Fibroblast of the conjunctiva (primary cell): ENCODE measurements at places on chromosomes 3 and 15.
A peak's percentile ranks its signal among the peaks of the same experiment; 100 is the strongest.

- DNase-seq, result peak; percentile 27
Observed at GRCh38 chr3:63228677-63229076, 49.4 kb upstream of the SYNPR start.

- no peak for DNase-seq
Observed at GRCh38 chr3:46269556-46269955, 27.3 kb downstream of the CCR3 start.

DNA sequence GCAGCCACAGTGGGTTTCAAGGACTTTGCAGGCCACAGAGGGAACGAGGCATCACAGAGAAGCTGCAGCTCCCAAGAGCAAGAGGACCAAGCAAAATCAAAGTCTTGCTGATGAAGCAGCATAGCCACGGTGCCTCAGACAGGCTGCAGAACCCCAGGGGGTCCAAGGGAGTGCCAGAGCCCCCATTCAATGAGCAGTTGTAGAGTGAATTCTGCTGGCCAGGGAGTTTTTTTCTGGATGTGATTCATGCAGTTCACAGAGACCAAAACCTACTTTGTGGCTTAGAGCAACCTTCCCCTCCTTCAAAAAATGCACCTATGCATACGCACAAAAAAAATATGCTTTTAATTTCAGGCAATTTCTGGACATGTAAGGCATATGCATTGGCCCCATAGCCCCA, 409.0 kb downstream of the VPS13C start:
- no peak for DNase-seq

DNA sequence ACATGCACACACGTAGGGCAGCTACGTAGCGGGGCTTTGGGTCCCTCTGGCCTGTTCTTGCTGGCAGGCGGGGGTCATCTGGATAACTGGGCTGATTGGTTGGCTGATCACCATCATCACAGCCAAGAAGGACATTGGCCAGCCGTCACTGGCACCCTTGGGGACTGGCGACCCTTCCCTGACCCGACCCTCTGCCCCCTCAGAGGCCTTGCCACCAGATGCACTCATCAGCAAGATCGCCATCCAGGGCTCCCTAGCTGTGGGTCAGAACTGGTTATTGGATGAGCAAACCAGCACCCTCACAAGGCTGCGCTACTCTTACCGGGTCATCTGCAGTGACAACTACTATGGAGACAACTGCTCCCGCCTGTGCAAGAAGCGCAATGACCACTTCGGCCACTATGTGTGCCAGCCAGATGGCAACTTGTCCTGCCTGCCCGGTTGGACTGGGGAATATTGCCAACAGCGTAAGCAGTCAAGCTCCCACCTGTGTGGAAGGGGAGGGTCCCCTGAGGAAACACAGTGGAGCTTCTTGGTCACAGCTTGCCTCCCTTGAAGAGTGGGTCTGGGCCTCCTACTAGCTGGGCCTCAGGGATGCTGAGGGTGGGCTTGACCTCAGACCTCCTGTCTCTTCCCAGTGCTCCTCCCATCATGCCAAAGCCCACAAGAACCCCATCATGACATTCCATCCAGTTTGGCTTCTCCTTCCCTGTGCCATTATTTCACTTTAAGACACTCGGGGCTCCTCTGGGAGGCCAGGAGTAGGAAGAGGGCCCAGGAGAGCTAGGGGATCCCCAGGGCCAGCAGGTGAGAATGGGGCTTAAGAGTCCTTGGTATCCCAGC, 2.4 kb downstream of the DLL4 start:
- DNase-seq, result no peak

GRCh38 chr3:185479373-185479945, 19.4 kb downstream of the TMEM41A start:
- no peak for DNase-seq

DNA sequence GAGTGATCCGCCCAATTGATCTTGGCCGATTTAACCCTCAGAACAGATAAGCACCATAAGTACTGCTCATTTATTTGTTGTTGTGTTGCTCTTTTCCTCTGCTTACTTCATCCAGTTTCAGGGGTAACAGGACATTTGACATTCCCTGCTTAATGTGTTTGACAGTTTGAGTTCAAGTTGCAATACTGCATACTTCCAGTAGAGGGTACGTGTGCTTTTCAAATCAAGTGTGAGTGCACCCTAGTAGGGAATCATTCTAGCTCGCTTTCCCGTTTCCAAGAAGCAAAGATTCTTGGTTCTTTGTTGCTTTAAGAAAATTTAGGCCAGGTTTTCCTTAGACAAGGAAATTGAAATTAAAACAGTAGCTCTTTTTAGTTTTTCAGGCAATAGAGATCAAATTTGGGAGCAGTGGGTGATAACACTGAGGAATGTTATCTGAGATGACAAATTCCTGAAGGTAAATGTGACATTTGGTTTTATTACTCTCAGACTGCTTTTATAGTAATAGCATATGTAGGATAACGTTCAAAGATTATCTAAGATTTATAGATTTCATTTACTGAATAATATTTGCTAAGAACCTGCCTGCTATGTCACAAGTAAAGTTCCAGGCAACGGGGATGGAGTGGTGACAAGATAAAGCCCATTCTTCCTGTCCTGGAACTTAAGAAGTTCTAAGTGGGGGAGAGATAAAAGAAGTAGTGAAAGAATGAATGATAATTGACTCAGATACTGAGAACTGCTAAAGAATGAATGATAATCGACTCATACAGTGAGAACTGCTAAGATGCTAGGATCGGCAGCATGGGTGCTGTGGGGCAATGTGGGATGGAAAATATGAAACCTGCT, 73.3 kb downstream of the SYNPR start:
- DNase-seq, result peak; percentile 57

DNA sequence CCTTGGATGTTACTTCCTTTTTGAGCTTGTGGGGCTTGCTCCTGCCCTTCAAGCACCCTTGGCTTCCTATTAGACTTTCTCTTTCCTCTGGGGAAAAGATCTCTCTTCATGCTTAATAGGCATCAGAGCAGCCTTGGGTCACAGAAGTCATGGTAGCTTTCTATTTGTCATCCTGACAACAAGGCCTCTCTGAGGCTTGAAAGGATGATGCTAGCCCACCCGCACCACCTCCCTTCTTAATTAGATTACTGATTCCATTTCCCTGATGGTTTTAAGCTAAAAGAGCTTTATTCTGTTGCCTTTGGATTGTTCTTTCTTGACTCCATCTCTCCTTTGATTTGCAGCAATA, 435.5 kb upstream of the TPM1 start:
- DNase-seq, result no peak

- DNase-seq, result no peak
Observed at GRCh38 chr3:171157980-171158379, 131.5 kb upstream of the SLC2A2 start.

DNA sequence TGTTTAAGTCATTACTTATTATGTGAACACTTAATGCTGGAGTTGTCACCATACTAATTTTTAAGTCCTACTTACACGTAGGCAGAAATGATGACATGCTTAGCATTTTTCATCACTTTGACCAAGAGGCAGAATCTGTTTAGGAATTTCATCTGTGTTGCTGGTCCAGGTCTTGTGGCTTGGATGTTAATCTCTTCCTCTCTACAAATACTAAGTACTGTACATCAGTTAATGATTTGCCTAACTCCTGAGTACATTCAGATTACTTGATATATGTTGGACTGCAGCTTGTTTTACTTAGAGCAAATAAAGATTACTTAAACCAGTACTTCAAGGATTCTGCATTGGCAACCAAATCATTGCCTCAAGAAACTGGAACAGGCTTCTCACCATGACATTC, 8.6 kb downstream of the SNRK start:
- DNase-seq, result no peak

- DNase-seq, result peak; percentile 87
Observed at GRCh38 chr3:158792709-158793108, 9.1 kb upstream of the MFSD1 start.

DNA sequence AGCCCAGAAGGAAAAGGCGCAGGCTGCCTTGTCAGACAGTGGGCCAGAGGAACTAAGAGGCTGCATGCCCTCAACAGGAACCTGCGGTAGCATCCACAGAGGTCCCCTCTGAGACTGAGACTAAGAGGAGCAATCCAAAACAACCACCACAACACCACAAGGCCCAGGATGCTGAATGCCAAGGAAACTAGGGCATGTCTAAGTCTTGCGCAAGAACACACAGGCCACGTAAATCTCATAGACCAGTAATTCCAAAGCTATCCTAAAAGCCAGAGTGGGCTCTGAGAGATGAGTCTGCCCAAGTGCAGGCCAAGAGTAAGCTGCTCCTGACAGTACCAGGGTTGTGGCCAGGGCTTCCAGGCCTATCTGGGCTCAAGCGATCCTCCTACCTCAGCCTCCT, 12.9 kb downstream of the MON1A start:
- DNase-seq, result no peak

DNA sequence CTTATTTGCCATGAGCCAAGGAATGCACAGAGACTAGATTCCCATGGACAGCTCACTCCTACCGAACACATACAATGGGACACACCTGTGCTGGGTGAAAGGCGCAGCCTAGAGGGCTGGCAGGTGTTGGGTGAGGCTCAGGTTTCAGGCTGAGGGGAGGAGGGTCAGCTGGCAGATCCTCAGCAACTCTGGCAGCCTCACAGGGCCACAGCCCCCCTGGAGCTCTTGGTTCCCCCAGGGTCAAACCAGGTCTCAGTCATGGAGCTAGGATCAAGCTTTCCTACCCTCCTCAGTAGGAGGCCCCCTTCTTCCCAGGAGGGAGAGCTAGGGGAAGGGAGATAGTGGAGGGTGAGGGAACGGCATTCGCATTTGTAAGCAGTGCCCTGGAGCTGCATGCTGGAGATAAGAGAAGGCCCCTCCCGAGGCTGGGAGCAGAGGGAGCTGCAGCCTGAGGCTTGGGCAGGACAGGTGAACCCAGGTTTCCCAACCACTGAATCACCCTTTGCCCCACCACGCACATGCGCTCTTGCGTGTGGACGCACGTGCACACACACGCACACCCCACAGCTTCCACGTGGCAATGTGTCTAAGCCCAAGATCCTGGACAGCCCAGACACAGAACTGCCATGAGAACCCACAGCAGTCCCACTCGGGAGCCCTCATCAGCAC, 26.3 kb upstream of the TFRC start:
- no peak for DNase-seq

DNA sequence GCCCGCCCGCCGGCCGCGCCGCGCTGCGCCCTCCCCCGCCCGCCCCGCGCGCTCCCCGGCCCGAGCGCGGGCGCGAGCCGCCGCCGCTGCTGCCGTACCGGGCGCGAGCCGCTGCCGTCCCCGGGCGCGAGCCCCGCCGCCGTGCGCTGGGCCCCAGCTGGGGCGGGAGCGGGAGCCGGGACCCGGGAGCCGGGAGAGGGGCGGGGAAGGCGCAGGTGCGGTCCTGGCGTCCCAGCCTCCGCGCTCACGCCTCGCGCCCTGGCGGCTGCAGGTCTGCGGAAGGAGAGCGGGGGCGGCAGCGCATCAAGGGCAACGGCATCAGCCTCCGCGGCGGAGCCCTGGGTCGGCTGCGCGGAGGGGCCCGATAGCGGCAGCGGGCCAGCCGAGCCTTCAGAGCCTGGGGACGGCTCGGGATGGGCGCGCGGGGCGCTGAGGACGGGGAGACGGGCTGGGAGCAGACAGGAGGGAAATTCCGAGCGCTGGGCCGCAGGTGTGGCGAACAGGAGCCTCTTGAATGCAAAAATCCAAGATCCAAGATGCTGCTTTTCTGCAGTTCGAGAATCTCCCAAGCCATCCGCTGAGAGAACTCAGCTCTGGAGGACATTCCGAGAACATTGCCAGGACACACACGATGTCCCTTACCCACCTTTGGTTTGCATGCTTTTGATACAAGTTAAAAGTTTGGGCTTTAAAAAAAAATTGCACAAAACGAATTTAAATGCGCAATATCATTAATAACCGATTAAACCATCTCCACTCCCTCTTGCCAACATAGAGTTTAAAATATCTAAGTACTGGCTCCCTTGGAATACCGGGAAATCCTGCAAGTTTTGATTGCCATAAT, 251.1 kb downstream of the TJP1 start:
- no peak for DNase-seq

DNA sequence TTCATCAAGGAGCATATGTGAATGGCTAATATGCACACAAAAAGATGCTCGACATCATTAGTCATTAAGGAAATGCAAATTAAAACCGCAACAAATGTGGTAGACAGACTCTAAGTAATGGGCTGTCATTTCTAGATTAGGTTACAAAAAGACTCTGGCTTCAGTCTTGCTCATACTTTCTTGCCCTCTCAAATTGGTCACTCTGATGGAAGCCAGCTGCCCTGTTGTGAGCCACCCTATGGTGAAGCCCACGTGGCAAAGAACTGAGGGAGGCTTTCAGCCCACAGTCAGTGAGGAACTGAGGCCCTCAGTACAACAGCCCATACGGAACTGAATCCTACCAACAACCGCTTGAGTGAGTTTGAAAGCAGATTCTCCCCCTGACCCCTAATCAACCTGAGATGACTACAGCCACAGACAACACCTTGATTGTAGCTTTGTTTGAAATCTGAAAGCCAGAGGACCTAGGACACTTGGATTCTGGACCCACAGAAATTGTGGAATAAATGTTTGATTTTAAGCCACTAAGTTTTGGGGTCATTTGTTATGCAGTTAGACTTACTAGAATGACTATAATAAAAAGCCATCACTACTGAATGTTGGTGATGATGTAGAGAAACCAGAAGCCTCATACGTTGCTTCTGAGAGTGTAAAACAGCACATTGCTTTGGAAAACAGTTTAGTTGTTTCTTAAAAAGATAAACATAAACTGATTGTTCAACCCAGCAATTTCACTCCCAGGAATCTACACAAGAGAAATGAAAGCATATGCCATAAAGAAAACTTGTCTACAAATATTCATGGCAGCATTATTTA, 45.7 kb downstream of the EHHADH start:
- DNase-seq, result no peak

- DNase-seq, result no peak
Observed at GRCh38 chr3:171293142-171293782, 166.9 kb downstream of the TNIK start.

- DNase-seq, result no peak
Observed at GRCh38 chr3:36744763-36745162, 19.6 kb downstream of the DCLK3 start.

DNA sequence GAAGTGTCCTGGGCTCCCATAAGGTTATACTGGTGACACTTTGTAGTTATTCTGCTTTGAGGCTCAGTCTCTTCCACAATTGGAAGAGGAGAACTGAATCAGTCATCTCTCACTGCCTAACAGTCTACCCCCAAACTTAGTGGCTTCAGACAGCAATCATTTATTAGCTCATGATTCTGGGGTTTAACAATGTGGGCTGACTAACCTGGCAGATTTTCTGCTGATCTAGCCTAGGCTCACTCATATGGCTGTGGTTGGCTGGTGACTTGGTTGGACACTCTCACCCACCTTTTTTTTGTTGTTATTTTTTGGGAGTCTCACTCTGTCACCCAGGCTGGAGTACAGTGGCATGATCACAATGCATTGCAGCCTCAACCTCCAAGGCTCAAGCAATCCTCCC, 7.1 kb downstream of the GPD1L start:
- no peak for DNase-seq

DNA sequence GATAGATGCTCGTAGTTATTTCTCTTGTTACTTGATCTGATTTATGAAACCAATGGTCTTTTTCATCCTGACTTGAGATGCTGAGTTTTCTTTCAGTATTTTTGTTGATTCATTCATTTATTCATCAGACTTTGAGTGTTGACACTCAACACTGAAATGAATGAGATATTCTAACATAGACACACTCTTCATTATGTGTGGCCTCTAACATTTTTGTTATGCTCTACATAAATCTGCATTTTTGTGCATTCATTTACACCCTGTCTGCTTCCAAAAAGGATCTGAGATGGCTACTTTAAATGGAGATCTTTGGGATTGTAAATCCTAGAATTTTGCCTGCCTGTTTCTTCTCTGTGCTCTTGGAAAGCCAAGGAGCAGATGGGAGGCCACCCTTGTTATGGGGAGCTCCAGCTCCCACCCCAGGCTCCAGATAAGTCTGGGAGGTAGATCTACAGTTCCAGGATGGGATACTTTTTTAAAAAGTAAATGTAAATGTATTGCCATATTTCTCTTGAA, 287.2 kb upstream of the LRRFIP2 start:
- DNase-seq, result no peak
